ENCODE measurements at places on chromosomes 6 and 20.

- DNase-seq: no peak
- H3K36me3 ChIP-seq: no peaks in the 10 kb centered on the region
- H3K27me3 ChIP-seq: no peaks in the 10 kb centered on the region
- H3K4me3 ChIP-seq: no peak overlapping the region
- no peaks in the 10 kb centered on the region for H3K4me1 ChIP-seq
Observed at GRCh38 chr6:96301023-96301422, 220.6 kb upstream of the UFL1 start.

- peaks cover 38% of the 10 kb centered on the region for H3K4me1 ChIP-seq
- no peak for DNase-seq
- no peaks in the 10 kb centered on the region for H3K27me3 ChIP-seq
- no peak overlapping the region for H3K4me3 ChIP-seq
- peak overlapping the region; percentile 10 for H3K27ac ChIP-seq
- no peaks in the 10 kb centered on the region for H3K36me3 ChIP-seq
Observed at GRCh38 chr6:157987788-157988699, 6.4 kb downstream of the SYNJ2 start.

DNA sequence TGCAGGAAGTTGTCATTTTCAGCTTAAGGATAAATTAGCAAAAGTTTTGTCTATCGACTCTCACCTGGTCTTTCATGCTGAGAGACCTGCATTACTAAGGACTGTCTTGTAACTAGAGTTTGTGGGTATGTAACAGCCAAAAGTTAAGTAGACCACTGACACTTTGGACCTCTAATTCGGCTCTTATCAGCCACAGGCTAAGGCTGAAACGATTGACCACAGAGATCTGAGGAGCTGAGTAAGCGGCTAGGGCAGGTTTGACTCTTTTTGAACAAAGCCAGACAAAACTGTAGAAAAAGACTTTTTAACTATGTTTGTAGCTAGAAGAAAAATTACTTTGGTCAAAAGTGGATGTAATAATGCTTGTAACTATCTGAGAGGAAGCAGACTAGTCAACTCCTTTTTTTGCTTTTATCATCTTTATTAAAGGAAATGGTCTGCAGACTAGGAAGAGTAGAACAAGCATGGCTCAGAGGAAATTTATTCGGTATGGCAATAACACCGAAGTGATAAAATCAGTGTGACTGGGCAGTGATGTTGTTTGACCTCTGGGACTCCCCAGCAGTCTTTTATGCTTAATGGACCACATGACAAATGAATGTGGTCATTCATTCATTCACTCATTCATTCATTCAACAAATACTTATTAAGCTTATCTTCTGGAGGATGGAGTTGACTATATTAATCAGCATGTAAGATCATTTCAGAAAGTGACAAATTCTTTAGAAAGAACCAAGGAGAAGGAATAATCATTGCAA, 725.0 kb upstream of the HS3ST5 start:
- H3K4me3 ChIP-seq: no peak overlapping the region
- no peaks in the 10 kb centered on the region for H3K27me3 ChIP-seq
- H3K27ac ChIP-seq: no peak overlapping the region
- no peak for DNase-seq

GRCh38 chr6:110655821-110656220, 159.4 kb downstream of the CDK19 start:
- H3K36me3 ChIP-seq: no peaks in the 10 kb centered on the region
- no peaks in the 10 kb centered on the region for H3K4me1 ChIP-seq
- H3K4me3 ChIP-seq: no peak overlapping the region
- H3K27ac ChIP-seq: peak overlapping the region; percentile 45
- DNase-seq: no peak

- H3K27me3 ChIP-seq: no peaks in the 10 kb centered on the region
- no peak overlapping the region for H3K27ac ChIP-seq
- H3K36me3 ChIP-seq: no peaks in the 10 kb centered on the region
Observed at GRCh38 chr20:62461157-62461556, 14.6 kb downstream of the GATA5 start.

- no peak for DNase-seq
- no peak overlapping the region for H3K27ac ChIP-seq
- no peaks in the 10 kb centered on the region for H3K27me3 ChIP-seq
- no peak overlapping the region for H3K4me3 ChIP-seq
Observed at GRCh38 chr6:131764350-131764749, 43.5 kb upstream of the ENPP1 start.

DNA sequence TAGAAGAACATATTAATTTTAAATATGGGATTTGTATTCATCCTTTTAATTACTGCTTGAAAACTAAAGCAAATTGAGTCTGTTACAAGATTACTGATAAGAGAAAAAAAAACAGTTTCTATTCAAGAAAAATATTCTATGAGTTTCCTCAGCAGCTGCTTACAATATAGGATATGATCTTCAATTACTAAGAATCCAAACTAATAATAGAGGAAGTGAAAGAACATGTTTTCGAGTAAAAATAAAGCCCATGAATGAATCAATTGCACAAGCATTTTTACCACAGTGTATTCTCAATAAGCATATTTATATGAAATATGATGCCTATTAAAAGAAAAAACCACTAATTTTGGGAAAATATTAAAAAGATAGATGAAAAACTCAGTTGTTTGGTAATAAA, 63.4 kb downstream of the AHI1 start:
- H3K36me3 ChIP-seq: peaks cover 5% of the 10 kb centered on the region
- H3K4me1 ChIP-seq: no peaks in the 10 kb centered on the region
- no peaks in the 10 kb centered on the region for H3K27me3 ChIP-seq
- no peak overlapping the region for H3K27ac ChIP-seq
- no peak overlapping the region for H3K4me3 ChIP-seq
- no peak for DNase-seq

GRCh38 chr6:4358414-4359107, 223.2 kb upstream of the ECI2 start:
- no peaks in the 10 kb centered on the region for H3K27me3 ChIP-seq
- no peaks in the 10 kb centered on the region for H3K36me3 ChIP-seq
- peak; percentile 90 for DNase-seq
- H3K27ac ChIP-seq: peak overlapping the region; percentile 33

GRCh38 chr6:69370763-69371162, 426.0 kb downstream of the LMBRD1 start:
- H3K27me3 ChIP-seq: no peaks in the 10 kb centered on the region
- H3K27ac ChIP-seq: no peak overlapping the region
- H3K4me1 ChIP-seq: no peaks in the 10 kb centered on the region
- no peak for DNase-seq
- H3K4me3 ChIP-seq: no peak overlapping the region

Measured in pancreas (tissue), 10 donors.